Activated gamma-delta T cell (primary cell): ENCODE measurements at places on chromosomes 12 and 14.

DNA sequence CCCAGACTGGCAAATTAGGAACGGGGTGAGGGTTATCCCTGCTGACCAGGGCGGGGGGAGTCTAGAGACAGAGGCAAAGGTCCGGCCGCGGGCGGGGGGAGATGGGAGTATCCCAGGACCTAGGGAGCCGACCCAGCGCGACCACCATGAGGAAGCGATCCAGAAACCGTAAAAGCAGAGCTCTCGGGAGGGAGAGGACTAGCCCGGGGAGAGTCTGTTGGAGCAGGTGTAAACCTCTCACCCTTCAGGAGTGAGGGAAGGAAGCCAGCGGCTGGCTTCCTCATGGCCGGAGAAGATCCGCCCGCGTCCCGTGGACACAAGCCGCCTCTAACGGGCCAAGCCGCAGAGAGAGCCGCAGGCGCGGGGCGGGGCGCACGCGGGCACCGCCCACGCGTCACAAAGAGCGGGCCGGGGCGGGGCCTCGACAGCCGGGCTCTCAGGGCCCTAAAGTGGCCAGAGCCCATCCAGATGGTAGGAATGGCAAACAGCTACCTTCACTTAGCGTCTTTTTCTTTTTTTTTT lies at the start of gene ACRBP:
Gene ACRBP, minus strand, starts transcription at position 350 of the 522 bp plus-strand sequence. Its CDS starts 66 bp downstream, at position 284.
- no peak for DNase-seq

GRCh38 chr12:23546756-23547155 lies 402.7 kb downstream of the SOX5 start:
- DNase-seq, result no peak

GRCh38 chr14:72961579-72962335 lies 35.5 kb downstream of the DCAF4 start:
- no peak for DNase-seq

- DNase-seq, result peak; percentile 46
Measured at GRCh38 chr14:105299654-105300541, 903 bp downstream of the BRF1 start.

GRCh38 chr12:22787557-22787956 lies 162.6 kb downstream of the ETNK1 start:
- no peak for DNase-seq

DNA sequence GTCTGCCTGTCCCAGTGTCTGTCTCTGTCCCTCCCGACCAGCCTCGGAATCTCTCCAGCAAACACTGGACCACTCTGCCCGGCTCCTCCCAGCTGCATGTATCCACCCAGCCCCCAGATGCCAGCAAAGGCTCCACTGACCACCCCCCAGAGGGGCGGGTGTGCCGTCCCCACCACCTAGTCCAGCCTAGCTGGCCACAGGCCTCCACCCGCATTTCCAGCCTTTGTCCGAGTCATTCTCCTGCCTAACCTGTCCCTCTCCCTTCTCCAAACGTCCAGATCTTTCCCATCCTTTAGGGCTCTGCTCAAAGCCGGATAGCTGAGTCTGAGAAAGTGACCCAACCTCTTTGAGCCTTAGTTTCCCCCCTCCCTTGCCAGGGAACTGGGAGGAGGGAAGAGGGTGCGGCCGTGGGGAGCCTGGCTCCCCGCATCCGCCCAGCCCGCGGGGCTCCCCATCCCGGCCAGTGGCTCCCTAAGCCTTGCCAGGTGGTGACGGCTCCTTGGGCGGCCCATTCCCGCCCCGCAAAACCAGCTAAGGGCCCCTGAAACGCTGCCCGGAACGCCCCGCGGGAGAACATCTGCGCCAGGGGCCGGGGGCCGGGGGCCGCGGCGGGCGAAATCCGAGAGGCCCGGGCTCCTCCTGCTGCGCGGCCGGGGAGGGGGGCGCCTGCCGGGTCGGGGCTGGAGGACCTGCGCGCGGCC lies 34.6 kb upstream of the ANKRD9 start:
- DNase-seq, result no peak

- no peak for DNase-seq
Measured at GRCh38 chr12:55676707-55677106, 31.0 kb downstream of the ITGA7 start.

DNA sequence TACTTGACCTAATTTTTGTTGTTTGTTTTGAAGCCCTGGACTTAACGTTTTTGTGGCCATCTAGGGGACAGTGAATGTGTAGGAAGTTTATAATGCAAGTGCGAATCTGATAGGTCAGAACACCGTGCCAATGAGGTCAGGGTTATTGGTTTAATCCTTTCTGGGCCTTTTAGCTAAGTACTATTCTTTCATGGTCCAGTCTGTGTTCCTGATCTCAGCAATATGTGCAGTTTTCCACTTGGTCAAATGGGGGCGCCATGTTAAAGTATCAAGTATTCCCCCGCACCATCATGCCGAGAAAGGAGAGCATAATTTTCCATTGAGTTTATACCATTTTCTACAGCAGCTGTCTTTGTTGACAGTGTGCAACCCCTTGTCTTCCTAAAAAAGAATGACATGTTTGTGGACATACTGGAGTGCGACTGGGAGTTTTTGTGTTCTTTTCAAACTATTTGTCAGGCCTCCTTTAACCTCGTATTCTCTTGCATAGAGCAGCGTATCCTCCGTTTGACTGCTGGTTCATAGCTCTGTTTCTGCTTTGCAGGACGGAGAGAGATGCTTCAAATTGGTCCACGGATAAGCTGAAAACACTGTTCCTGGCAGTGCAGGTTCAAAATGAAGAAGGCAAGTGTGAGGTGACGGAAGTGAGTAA lies 1.3 kb downstream of the AHSA1 start:
- DNase-seq, result no peak

DNA sequence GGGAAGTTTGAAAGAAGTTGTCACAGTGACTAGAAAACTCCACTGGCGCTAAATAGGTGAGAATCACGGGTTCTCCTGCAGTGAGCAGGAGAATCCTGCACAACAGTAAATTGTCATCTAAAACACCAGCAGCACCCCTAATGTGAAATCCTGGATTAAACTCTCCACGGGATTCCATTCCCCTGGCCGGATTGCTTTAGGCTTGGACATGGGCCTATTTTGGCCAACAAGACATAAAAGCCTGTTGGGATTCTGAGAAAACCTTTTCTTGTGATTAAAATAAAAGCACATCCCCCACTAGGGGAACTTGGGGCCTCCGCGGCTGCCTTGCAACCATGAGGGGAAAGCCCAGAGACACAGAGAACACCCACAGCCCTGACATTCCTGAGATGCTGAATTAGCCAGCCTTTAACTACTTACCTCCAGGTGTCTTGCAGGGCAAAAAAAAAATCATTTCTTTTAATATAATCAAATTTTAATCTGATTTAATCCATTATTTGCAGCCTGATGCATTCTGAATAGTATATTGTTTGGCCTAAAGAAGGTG lies 21.0 kb upstream of the TSPAN11 start:
- DNase-seq, result no peak

GRCh38 chr12:42281278-42281677 lies 43.2 kb upstream of the YAF2 start:
- no peak for DNase-seq

GRCh38 chr12:67414011-67414715 lies 145.0 kb downstream of the CAND1 start:
- DNase-seq, result no peak

GRCh38 chr14:20697273-20698017 lies 8.9 kb downstream of the ANG start:
- DNase-seq, result no peak
